Left ventricle myocardium superior (tissue), 1 donor: ENCODE measurements at places on chromosomes 6 and 20.

- no peak for DNase-seq
Measured at GRCh38 chr20:39069976-39070375, 107.8 kb downstream of the DHX35 start.

DNA sequence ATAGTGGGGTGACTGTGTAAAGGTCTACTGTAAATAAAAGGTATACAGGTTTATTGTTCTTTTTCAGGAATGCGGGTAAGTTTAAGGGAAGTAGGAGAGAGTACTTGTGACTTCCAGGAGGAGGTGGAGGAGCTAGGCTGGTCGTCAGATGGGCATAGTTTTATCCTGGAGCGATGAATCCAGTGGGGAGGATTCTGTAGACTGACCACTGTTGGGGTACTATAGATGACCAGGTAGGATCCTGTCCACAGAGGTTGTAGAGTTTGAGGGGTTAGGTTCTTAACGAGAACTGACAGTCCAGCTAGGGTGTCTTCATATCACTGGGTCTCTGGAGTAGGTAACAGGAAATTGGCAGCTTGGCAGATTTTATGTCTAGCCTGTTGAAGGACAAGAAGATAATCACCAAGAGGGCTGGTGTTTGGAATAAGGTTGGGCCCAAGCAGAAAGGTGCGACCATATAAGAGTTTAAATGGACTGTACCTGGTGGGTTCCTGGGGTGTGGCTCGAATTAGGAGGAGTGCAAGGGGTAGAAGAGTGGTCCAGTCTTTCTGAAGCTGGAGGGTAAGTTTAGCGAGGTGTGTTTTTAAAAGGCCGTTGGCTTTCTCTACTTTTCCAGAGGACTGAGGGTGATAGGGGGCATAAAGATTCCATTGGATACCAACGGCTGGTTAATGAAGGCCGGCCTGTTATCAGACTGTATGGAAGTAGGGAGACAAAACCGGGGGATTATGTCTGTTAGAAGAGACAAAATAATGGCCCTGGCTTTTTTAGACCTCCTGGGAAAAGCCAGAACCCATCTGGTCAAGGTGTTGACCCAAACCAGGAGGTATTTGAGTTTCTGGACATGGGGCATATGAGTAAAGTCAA is 751.3 kb upstream of the ADGRB3 start:
- DNase-seq, result no peak

- no peak for DNase-seq
Measured at GRCh38 chr20:1010659-1011058, 8.5 kb upstream of the RSPO4 start.

GRCh38 chr6:141851063-141851462 is 281.7 kb upstream of the GJE1 start:
- DNase-seq, result no peak

DNA sequence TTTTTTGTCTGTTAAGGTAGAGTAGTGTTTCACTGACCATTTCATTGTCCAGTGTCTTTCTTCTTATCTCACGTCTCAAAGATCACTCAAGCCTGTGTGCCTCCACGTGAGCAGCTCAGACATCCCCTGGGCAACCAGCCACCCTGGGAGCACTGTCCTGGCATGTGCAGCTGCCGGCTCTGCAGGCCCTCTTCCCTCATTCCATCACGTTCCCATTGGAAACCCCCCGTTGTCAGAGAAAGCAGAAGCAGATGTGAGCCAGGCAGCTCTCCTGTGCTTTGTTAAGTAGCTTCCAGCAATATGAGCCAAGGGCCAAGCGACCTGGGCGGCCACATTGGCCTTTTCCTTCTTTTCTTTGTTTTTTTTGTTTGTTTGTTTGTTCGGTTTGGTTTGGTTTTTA is 233.2 kb upstream of the SYNDIG1 start:
- DNase-seq, result no peak

DNA sequence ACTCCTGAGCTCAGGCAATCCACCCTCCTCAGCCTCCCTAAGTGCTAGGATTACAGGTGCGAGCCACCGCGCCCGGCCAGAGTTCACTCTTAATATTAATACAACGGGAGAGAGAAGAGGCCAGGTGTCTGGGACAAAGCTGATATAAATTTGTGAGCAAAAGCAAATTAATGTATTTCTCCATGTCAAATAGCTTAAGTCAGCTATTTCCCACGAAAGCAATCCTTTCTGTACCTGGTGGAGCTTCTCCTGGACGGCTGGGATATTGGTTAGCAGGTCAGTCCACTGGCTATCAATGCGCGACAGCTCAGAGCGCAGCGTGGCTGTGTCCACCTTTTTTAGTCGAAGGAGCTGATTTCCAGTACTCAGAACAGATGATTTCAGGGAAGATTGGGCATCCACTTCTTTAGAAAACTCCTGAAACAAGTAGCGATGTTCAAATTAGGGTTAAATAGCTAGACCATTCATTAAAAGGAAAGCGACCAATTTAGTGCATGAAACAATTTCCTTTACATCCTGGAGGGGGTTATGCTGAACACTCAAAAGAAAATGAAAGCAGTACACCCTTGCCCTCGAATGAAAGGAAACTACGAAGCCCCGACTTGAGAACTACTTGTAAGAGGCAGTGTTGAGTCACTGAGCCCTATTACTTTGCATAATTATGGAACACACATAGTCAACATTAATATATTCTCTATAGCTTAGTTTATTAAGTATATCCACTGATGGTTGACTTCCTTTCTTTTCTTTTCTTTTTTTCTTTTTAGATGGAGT is 403.4 kb downstream of the SYNE1 start:
- no peak for DNase-seq

- DNase-seq, result no peak
Measured at GRCh38 chr20:62624719-62625453, 17.4 kb upstream of the SLCO4A1 start.

DNA sequence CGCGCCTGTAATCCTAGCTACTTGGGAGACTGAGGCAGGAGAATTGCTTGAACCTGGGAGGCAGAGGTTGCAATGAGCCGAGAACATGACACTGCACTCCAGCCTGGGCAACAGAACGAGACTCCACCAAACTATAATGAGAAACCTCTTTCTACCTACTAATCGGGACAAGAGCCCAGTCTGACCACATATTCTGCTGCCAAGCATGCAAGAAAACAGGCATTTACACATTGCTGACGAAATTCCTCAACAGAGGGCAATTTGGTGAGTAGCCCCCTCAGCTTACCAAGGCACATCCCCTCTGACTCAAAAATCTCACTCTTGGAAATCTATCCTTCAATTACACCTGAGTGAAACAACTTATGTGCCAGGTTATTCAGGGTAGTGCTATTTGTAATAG is 81.2 kb downstream of the SLC23A2 start:
- DNase-seq, result no peak

- DNase-seq, result no peak
Measured at GRCh38 chr20:40686434-40686882, 2.6 kb downstream of the MAFB start.

DNA sequence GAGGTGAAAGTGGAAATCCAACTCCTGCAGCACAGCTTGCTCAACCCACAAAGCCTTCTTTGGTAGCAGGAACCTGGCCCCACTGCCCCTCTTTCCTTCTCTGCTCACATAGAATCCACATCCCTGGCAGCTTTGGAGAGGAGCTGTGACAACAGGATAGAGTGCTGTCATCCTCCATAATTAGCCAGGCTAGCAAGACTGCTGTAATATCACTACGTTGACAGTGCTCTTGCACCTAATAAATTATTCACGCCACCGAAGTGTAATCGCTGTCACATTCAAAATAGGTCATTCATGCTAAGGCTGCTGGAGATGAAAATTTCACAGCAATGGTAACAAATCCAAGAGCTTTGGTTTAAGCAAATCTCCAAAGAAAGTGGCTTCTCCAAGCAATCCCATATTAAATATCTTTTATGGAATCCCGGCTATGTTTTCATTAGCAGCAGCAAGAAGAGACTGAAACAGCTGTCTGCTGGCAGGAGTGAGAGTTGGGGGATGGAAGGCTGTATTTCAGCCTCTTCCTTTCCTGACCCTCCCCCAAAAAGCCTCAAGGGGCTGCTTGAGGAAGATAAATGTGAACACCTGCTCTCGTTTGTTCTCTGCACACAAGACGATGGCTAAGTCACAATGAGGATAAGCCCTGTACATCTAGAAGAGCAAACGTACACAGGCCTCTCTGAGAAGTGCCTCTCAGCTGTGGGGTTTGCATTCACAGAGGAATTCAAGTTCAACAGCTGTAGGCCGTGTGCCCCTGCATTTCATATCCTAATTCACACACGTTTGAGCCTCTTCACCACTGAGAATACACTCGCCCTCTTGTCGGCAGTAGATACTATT is 16.5 kb downstream of the RIPOR2 start:
- DNase-seq, result no peak

- no peak for DNase-seq
Measured at GRCh38 chr6:134478764-134479399, 161.0 kb upstream of the SGK1 start.

- no peak for DNase-seq
Measured at GRCh38 chr6:155103816-155104366, 108.8 kb downstream of the TIAM2 start.

- DNase-seq, result no peak
Measured at GRCh38 chr20:61426352-61426751, 174.3 kb downstream of the CDH4 start.

DNA sequence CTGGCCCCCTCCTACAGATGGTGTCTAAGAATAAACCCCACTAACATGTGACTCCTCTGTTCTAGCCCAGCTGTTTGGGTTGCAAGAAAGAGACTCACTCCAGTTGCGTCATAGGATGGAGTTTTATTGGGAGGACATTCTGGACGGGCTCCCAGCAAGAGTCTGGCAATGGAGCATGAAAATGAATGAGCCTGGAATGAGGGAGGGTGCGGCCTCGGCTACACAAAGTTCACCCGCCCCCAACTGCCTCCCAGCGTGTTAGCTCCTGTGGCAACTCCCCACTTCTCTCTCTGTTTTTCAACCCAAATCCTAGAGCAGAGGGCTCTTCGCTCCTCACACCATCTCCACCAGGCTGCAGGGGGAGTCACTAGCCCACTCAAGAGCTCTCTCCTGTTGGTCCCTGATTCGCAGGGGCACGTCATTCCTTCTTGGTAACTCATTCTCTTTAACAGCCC is 5.1 kb upstream of the ADAM33 start:
- peak; percentile 85 for DNase-seq

- DNase-seq, result no peak
Measured at GRCh38 chr6:136306466-136306865, 16.8 kb upstream of the BCLAF1 start.

DNA sequence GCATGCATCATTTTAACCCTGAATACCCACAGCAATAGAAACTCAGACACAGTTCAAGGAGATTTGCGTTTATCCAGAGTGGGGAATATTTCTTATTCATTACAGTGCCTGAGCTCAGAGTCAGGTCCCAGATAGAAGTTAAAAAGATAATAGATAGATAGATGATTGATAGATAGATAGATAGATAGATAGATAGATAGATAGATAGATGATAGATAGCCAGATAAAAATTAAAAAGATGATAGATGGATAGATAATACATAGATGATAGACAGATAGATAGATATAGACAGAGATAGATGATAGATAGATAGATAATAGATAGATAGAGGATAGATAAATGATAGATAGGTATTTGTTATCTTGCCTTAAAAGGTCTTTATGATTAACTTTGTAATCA is 184.7 kb downstream of the MYLK4 start:
- DNase-seq, result no peak

- no peak for DNase-seq
Measured at GRCh38 chr6:19535351-19535750, 301.8 kb upstream of the ID4 start.

GRCh38 chr6:93896081-93896480 is 476.7 kb upstream of the EPHA7 start:
- DNase-seq, result no peak

GRCh38 chr20:31523361-31524283 is 9.4 kb downstream of the HM13 start:
- DNase-seq, result no peak

DNA sequence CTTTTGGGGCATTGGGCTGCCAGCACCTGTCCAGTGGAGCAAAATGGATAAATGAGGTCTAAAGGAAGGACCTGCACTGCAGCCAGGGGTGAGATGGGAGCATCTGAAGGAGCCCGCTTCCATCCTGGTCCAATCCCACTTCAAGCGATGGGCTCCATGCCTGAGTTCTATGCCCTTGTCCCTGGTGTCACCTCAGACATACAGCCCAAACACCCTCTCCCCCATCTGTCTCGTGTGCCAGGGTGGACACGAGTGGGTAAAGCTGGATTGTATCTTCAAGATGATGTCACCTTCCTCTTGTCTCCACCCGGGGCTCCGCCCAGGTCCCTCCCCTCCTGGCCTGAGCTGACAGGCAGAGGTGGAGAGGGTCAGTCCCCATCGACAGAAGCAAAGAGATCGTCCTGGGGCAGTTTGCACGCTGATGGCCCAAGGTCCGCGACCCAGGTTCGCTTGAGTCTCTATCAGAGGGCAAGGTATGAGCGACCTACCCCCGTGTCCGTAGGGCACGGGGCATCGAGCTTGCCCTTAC is 544 bp downstream of the SMIM29 start:
- peak; percentile 79 for DNase-seq

GRCh38 chr20:64220420-64220819 is 35.1 kb upstream of the PCMTD2 start:
- no peak for DNase-seq

DNA sequence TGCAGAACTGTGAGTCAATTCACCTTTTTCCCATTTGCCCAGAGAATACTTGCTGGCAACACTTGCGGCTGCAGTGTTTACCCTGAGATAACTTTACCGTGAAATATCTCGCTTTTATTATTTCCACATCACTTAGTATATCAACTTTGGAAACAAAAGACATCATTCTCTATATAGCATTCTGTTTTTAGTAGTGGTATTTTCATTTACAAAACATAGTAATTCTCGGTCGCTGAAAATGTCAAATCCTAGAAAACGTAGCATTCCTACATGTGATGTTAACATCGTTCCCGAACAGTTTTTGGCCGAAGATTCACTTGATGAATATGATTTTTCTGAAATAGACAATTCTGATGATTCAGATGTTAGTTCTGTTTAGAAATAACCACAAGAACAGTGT is 52.0 kb downstream of the NHLRC1 start:
- DNase-seq, result no peak

DNA sequence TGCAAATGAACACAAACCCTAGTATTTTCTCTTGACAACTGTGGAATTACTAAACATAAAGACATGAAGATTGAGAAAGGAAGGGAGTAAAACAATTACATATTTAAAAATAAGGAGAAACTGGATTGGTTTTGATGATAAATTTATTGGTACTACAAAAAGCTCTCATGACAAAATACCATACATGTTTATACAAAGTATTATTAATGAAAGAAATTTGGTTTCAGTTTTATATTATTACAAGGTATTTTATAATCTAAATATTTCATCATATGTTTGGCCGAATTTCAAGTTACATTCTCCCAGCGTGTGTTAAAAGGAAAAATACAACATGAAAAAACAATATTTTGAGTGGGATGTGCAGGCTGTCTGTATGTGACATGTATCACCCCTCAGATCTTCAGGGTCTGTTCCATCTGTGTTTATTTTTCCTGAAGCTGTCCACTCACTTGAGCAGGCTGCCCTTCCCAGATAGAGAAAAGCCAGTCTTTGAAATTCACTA is 568.4 kb downstream of the NKAIN2 start:
- DNase-seq, result no peak

GRCh38 chr6:9463311-9463710 is 951.6 kb downstream of the TFAP2A start:
- DNase-seq, result no peak
